ENCODE measurements at places on chromosomes 6 and 20.
A peak's percentile ranks its signal among the peaks of the same experiment; 100 is the strongest.

DNA sequence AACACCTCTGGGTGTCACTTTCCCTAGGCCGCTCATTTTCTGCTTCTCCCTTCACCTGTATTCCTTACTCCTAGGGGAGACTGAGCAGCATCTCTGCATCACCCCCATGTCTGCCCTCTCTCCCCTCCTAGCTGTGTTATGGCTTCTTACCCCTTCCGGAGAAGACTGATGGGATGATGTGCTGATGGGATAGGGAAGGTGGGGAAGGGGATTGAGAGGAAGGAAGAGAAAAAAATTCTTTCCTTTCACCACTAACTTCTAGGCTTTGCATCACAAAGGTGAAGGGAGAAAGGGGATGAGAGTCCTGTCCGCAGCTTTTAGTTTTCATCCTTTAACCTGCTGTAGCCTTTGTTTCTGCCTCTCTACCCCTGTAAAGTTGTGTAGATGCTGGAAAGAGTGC, 26.7 kb downstream of the AKAP7 start:
- DNase-seq = no peak

DNA sequence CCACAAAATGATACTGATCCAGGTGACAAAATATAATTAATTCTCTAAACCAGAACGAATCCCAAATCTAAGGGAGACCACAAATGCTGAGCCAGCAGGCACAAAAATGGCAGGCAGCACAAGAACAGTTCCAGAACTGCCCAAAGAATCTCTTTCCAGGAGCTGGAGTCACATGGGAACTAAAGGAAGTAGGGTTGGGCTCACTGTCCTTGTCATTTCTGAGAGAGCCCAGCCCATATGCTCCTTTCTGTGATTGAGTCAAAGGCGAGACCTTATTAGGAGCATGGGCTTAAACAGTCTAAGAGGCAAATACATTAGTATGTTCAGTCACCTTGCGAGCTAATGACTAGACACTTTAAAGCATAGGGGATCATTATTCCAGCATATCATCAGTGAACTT, 327.6 kb upstream of the ARID1B start:
- DNase-seq = no peak

GRCh38 chr6:30325873-30326525, 728 bp upstream of the TRIM39 start:
- DNase-seq = peak; percentile 50

DNA sequence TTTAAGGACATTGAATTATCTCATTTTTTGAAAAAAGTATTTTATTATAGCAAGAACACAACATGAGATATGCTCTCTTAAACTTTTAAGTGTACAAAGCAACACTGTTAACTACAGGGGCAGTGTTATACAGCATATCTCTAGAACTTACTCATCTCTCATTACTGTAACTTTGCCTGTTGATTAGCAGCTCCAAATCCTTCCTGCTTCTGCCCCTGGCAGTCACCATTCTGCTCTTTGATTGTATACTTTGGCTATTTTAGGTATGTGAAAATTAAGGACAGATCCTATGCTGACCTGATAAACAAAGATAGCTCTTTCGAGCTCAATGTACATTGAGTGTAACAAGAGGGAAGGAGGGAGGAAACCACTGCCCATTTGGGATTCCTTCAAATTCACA, 1349.8 kb upstream of the GJE1 start:
- no peak for DNase-seq

GRCh38 chr6:44439270-44440045, 52.0 kb downstream of the CDC5L start:
- no peak for DNase-seq

GRCh38 chr6:2790588-2791449, 25.6 kb downstream of the WRNIP1 start:
- DNase-seq = no peak

- DNase-seq = peak; percentile 49
Measured at GRCh38 chr6:27547157-27548075, 74.5 kb upstream of the ZNF184 start.

- DNase-seq = peak; percentile 66
Measured at GRCh38 chr6:38493931-38494547, 145.7 kb downstream of the BTBD9 start.

DNA sequence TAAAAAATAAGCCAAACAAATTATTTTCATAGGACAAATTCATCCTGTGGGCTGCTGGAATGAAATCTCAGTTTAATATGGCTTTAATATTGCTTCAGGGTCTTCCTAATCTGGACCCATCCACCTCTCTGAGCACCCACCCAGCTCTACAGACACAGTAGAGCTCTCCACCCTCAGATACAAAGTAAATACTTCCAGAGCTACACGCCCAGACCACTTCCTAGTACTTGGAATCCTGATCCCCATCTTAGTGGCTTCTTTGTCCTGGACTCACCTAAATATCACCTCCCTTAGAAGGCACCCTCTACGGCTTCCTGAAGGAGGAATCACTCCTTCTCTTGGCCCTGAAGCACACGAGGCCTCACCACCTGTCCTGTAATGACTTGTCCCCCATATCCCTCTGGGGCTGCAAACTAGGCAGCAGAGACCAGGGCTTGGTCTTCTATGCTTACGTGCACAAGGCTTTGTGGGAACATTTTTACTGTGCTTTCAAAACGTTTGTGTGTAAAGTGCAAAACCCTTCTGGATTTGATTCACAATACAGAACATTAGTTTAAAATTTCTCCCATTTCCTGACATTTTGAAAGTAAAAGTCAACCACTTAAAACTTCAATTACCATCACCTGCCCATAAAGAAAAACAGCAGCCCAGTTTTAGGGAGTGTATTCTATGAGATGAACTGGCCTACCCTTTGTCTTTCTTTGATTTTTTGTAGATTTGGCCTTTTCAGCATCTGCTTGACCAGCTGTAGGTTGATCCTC, 2.4 kb downstream of the CTCFL start:
- DNase-seq = no peak

DNA sequence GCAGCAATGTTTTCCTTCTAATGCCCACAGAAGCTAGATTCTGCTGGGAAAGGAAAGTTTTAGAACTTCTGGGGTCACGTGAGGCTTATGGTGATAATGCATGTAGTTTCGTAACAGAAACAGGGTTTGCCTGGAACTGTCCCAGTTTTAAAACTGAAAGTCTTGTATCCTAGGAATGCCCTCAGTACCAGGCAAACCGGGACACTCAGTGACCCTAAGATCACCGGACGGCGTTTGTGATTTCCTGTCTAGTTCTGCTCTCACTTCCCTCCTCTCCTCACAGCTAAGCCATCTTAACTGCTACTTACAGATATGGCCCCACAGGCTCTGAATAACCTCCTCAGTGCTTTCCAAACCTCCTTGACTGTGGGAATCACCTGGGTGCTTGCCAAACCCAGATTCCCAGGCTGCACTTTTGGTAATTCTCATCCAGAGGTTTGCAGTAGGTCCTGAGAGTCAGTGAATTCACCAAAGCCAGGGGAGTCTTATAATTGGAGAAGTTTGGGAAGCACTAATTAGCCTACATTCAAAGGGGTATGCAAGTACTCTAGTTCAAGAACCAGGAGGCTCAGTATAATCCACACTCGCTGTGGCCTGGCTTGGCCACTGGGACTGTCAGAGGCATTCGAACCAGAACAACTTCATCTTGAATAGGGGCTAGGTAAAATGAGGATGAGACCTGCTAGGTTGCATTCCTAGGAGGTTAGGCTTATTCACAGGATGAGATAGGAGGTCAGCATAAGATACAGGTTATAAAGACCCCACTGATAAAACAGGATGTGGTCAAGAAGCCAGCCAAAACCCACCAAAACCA, 231.6 kb upstream of the MYLIP start:
- DNase-seq = no peak
